ENCODE measurements at places on chromosomes 2 and 18.

DNA sequence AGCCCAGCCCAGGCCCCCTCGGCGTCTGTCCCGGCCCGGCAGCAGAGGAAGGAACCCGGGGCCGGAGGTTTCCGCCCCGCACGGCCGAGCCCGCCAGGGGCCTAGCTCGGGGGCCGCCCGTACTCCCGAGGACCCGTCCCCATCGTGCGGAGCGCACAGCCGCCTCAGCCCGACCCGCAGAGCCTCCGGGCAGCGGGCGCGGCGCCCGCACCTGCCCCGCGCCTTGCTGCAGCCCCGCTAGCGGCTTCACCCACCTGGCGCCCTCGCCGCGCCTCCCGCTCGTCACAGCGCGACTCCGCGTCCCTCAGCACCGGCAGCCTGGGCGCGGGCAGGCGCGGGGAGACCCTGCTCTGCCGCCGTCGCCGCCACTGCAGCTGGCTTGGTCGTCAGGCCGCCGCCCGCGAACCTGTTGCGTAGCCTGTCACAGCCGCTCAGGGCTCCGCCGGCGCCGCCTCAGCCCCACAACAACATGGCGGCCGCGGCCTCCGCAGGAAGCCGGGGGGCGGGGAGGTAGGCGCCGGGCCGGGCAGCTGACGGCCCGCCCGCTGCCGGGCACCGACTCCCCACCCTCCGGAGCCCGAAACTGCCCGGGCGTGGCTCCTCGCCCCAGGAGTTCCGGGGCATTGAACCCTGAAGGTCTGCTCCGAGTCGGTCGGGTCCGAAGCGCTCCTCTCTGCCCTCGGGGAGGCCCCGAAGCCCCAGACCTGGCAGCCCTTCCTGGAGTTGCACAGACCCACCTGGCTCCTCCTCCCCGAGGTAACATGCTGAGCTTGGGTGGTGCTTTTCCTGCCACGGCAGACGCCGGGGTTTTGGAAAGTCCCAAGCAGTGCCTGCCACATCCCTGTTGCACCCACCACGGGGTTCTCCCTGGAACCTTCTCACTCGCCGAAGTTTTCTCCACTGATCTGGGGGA lies at the start of gene ITSN2:
TSS of gene ITSN2 (minus strand) at position 487 of the 913 bp plus-strand sequence. CDS start 32,454 bp downstream, outside the sequence.
- DNase-seq = peak; percentile 59

GRCh38 chr2:64404743-64405142 lies 49.2 kb upstream of the LGALSL start:
- DNase-seq = no peak

GRCh38 chr18:77342736-77343135 lies 93.1 kb downstream of the GALR1 start:
- no peak for DNase-seq

DNA sequence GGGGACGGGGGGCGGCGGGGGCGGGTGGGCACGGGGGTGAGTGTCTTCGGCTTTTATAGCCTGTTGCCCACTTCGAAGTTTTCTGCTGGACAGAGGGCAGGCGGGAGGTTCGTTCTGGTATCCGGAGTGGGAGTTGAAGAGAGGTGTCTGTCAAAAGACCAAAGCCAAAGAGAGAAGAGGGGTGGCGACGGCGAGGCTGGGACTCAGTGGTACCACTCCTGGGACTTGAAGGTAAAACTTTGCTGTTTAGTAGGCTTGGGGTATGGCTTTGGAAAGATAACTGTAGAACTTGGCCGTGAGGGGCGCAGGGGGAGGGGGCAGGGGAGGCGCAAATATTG lies 215.8 kb upstream of the DTNA start:
- no peak for DNase-seq

All from NCI-H1092 treated with DMSO at 0.1 percent for 48 hours (cell line).